M059J (cell line): ENCODE measurements at places on chromosomes 2 and 18.

DNA sequence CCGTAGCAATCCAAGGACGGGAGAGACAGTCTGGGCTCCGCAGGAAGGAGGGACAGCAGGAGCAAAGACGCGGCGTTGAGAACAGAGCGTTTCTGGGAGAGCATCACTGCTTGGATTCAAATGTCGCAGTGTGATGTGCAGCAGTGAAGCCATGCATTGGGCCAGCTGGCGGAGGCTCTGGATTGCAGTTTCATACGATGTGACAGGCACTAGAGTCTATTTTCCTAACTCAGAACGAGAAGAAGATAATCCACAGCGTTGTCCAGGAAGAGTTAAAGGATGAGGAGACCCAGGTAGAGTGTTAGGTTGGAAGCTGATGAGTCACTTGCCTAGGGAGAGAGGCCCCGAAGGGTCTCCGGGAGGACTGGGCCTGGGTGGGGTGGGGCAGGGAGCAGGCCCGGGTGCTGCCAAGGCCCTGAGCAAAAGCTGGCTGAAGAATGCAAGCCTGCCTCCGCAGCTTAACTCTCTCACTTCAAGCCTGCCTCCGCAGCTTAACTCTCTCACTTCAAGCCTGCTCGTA is 17.7 kb upstream of the SEMA4C start:
- DNase-seq, result no peak

DNA sequence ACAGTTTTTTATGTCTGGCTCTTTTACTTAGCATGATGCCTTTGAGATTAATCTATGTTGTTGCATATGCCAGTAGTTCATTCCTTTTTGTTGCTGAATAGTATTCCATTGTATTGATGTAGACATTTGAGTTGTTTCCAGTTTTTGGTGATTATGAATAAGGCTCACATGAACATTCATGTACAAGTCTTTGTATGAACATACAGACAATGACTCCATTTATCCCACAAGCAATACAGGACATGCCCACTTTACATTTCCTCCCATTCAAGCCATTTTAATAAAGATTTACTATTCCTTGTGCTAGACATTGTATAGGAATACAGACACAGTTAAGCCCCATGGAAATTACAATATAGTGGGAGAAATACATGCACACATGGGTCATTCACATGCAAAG is 118.0 kb downstream of the TRIM43 start:
- no peak for DNase-seq

- no peak for DNase-seq
Measured at GRCh38 chr2:233814056-233814835, 36.1 kb downstream of the MROH2A start.

DNA sequence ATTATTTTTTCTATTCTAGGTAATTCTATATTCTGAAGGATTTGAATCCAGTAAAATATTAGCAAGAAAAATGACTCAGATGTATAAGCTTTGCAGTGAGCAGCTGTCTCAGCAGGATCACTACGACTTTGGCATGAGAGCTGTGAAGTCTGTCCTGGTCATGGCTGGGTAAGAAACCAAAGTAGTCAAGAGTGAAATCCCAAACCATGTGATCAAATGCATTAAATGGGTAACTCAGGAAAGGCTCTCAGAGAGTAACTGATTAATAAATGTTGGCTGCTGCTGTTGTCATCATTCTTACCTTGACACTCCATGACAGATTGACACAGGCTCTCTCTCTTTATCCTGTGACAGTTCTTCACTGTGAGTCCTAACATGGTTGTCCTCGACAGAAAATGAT is 124.1 kb downstream of the DNAH6 start:
- DNase-seq, result no peak

GRCh38 chr18:25019931-25020330 is 332.0 kb downstream of the ZNF521 start:
- DNase-seq, result no peak

- DNase-seq, result no peak
Measured at GRCh38 chr2:203880557-203881125, 13.1 kb downstream of the CTLA4 start.

GRCh38 chr2:96493072-96493471 is 12.1 kb downstream of the NEURL3 start:
- peak; percentile 54 for DNase-seq

- no peak for DNase-seq
Measured at GRCh38 chr2:176098366-176099158, 1.0 kb upstream of the HOXD12 start.

GRCh38 chr18:9429662-9429993 is 45.7 kb upstream of the RALBP1 start:
- DNase-seq, result peak; percentile 23

DNA sequence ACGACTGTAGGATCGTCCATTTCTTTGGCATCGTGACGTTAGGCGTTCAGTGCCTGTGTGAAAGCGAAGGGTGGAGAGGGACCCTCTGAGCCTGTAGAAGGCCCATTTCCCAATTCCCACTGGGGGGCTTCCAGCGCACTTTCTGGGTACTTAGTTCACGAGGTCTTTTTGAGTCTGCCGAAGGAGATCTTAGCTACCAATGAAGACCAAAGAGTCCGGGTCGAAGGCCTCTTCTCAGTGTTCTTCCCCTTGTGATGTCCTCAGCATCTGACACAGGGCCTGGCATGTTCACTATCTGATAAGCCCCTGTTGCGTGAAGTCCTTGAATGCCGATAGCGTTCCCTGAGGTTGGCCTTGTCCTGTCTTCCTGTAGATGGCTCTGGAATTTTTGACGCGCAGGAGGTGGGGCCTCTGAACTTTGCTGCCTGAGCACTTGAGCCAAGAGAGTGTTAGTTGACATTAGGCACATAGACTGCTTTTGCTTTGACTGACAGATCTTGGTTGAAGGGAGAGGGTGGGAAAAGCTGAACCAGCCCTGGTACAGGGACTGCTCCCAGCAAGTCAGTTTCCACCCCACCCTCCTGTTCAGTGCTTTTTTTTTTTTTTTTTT is 52.8 kb downstream of the LDLRAD4 start:
- no peak for DNase-seq

- DNase-seq, result peak; percentile 18
Measured at GRCh38 chr2:127826047-127826446, 15.1 kb upstream of the WDR33 start.

DNA sequence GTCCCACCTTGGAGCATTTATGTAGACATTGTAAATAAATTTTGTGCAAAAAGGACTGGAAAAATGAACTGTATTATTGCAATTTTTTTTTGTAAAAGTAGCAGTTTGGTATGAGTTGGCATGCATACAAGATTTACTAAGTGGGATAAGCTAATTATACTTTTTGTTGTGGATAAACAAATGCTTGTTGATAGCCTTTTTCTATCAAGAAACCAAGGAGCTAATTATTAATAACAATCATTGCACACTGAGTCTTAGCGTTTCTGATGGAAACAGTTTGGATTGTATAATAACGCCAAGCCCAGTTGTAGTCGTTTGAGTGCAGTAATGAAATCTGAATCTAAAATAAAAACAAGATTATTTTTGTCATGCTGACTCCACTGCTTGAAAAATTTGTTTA is 137.5 kb downstream of the MEIS1 start:
- no peak for DNase-seq

- no peak for DNase-seq
Measured at GRCh38 chr2:32271063-32271462, 6.4 kb upstream of the NLRC4 start.

GRCh38 chr2:159613651-159614285 is 2.6 kb downstream of the BAZ2B start:
- DNase-seq, result peak; percentile 26

DNA sequence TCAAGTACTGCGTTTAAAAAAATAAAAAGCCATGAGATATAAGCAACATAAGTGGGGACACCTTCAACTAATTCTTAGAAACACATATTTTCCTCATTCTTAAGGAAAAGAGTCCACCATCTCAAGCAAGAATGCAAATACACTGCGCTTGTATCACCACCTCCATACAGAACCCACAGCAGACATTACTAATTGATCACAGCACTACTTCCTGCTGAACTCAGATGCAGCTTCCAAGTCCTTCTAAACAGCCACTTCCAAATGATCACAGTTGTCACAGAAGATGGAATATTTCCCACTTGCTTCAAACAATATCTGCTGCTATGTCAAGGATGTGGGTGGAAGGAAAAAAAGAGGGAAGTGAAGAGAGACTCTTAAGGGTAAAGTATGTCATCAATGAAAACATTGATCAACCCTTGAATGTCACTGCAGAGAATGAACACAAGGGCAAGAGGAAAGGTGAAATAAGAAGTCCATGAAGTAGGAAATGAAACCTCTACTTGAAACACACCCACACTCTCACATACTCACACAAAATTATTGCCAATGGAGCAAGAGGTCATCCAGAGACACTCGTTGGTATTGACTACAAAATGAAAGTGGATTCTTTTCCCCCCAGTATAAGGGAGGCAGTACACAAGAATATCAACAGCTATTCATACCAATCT is 22.1 kb downstream of the TGFA start:
- DNase-seq, result no peak

GRCh38 chr2:98445177-98445682 is 572 bp downstream of the INPP4A start:
- no peak for DNase-seq

DNA sequence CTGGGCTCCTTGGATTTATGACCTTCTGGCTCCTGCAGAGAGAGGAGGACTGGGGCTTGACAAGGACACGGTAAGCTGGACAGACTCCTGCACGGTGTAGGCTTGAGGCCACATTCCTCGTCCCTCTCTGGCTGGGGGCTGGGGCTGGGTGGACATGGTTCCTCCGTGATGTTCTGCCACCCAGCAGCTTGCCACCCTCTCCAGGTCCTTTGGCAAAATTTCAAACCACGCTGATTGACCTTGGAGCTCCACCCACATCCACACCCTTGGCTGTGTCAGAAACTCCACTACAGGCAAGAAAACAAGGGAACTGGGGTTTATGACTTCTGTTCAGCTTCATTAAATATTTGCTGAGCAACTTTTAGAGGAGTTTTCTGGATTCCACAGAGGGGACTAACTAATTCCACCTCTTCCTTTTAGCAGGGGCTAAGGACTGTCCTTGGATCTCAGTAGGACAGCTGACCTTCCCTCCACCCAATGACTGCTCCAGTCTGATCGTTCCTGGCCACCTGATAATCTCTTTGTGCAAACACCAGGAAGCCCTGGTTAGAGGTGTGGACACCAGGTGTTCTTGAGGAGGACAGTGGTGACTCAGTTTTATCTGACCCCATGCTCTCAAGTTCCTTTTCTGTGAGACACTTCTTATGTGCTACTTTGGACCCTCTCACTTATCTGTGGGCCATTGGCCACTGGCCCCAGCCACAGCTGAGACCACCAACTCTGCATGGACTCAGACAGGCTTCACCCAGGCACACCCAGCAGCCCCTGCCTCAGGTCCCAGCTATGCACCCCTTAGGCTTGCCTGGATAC is 29.3 kb downstream of the GPR55 start:
- DNase-seq, result no peak

GRCh38 chr2:2743164-2743571 is 412.1 kb upstream of the MYT1L start:
- peak; percentile 18 for DNase-seq

DNA sequence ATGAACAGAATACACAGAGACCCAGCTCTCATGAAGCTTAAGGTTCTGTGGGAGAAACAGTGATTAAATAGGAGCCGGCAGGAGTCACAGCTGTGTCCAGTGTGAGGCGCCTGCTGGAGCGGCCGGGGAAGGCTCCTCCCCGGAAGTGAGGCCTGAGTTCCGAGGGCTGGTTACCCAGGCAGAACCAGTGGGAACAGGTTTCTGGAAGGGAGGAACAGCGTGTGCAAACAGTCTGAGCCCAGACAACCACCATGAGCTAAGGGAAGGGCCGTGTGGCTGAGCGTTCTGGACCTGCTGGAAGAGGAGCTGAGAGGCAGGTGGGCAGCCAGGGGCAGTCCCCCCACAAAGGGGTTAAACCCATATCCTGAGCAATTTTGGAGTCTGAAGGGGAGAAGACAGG is 26.0 kb upstream of the NPAS2 start:
- DNase-seq, result no peak

DNA sequence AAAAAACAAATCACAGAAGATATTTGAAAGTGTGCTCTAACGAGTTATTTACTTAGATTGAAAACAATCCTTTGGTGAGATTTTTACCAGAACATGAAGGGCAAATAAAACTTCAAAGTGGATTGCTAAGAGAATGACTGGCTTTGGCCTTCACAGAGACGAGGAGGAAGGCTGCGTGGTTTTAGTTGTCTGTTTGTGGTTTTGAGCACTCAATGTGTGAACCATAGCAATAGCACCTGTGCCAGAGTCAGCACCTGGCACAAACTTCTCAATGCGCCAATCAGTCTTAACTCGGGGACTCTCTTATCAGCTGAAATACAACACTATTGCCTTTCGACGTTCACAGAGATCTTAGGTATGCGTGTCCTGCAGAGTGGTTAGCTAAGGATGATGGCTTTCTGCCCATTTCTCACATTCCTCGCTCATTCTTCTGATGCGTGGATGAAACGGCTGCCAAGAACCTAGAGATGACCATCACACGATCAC is 70.0 kb downstream of the MBP start:
- no peak for DNase-seq
